ENCODE measurements at places on chromosomes 11 and 22. TPM values are rescaled to one million over a fixed set of nuclear protein-coding genes. Genes with fewer than 3 reads are reported as not detected.

The GNG3 gene
- not detected for total RNA-seq

The HYLS1 gene
- total RNA-seq = 3.0 TPM

The APOL3 gene
- 138 TPM for total RNA-seq

The MAP6 gene
- total RNA-seq = 1.4 TPM

The ALDH3B2 gene
- total RNA-seq = not detected

The RIC3 gene
- total RNA-seq = 22.5 TPM

The A4GALT gene
- 23.1 TPM for total RNA-seq

The CCDC116 gene
- total RNA-seq = 0.66 TPM

The PGM2L1 gene
- total RNA-seq = 5.5 TPM

The OR5P2 gene
- total RNA-seq = not detected

The LDHAL6A gene
- total RNA-seq = not detected

The MISFA gene
- total RNA-seq = 2.7 TPM

The OAF gene
- total RNA-seq = 90.6 TPM

The ATG16L2 gene
- 214 TPM for total RNA-seq

The BSX gene
- total RNA-seq = not detected

The PRSS23 gene
- 16.1 TPM for total RNA-seq

The PNPLA5 gene
- total RNA-seq = not detected

The NRGN gene
- total RNA-seq = 46.5 TPM

The CBLIF gene
- total RNA-seq = not detected

The PKP3 gene
- 0.59 TPM for total RNA-seq

The HEPN1 gene
- not detected for total RNA-seq

The ISX gene
- total RNA-seq = not detected

The GRM5 gene
- not detected for total RNA-seq

The C22orf23 gene
- not detected for total RNA-seq

The MPZL3 gene
- 9.2 TPM for total RNA-seq

The OR2AT4 gene
- not detected for total RNA-seq

The AP1B1 gene
- 130 TPM for total RNA-seq

The MMP1 gene
- 2.6 TPM for total RNA-seq

The RAB3IL1 gene
- 40.0 TPM for total RNA-seq

The ESAM gene
- 49.2 TPM for total RNA-seq

The CECR2 gene
- total RNA-seq = 3.0 TPM

The CRYBB3 gene
- not detected for total RNA-seq

The KLHDC7B gene
- total RNA-seq = 3.0 TPM

The GGTLC3 gene
- not detected for total RNA-seq

The RBMXL2 gene
- total RNA-seq = 0.20 TPM

The KCTD14 gene
- total RNA-seq = 0.40 TPM

The PHOX2A gene
- not detected for total RNA-seq

The TYR gene
- total RNA-seq = not detected

The FOLH1 gene
- total RNA-seq = 6.3 TPM

The SLC29A2 gene
- total RNA-seq = 5.0 TPM

The AIFM3 gene
- total RNA-seq = 8.7 TPM

The NEU3 gene
- 14.9 TPM for total RNA-seq

The PRR5 gene
- 69.9 TPM for total RNA-seq

The CNGA4 gene
- total RNA-seq = 0.33 TPM

The VPREB1 gene
- total RNA-seq = not detected

The KRTAP5-4 gene
- not detected for total RNA-seq

The APOBEC3H gene
- 2.2 TPM for total RNA-seq

The MOGAT2 gene
- not detected for total RNA-seq

The SESN3 gene
- total RNA-seq = 51.0 TPM

The SLC1A2 gene
- total RNA-seq = 2.9 TPM

The IGSF9B gene
- 3.8 TPM for total RNA-seq

Measured in spleen (tissue), 13 donors.